Activated CD4-positive, CD25-positive, alpha-beta regulatory T cell treated with anti-CD3 and anti-CD28 coated beads, Interleukin-2, amount 50 U/mL, for 16 hours (primary cell): ENCODE measurements at places on chromosomes 12 and 14.

DNA sequence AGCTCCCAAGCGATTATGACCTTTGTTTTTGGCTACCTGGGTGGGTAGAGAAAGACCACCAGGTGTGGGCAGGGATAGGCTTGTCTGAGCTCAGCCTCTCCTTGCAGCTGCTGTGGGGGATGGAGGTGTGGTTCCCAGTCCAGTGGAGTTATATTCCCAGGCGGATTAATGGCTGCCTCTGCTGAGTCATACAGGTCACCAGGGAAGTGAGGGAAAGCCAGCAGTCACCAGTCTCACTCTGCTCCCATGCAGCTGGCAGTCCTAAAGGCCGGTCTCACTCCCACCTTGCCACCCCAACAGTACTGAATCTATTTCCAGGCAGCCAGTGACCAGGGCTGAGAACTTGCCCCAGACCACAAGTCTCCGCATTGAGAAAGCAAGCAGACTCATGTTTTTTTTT lies 399.2 kb downstream of the VRK1 start:
- no peak for DNase-seq

DNA sequence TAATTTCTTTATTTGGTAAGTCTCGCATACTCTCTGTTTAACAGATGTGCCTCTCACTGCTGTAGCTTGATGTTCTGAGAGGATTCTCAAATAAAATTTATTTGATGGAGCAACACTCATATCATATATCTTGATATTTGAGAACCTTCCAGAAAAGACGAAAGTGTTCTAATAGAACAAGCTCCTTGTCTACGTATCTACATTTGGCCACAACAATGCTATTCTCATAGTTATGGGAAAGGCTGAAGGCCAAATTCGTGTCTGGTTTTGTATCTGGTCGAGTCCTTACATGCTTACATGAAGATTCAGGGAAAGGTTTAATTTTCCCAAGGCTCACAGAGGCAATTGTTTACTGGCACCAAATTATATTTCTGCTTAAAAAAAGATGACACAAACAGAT lies 186.7 kb upstream of the SLC38A2 start:
- DNase-seq: no peak

DNA sequence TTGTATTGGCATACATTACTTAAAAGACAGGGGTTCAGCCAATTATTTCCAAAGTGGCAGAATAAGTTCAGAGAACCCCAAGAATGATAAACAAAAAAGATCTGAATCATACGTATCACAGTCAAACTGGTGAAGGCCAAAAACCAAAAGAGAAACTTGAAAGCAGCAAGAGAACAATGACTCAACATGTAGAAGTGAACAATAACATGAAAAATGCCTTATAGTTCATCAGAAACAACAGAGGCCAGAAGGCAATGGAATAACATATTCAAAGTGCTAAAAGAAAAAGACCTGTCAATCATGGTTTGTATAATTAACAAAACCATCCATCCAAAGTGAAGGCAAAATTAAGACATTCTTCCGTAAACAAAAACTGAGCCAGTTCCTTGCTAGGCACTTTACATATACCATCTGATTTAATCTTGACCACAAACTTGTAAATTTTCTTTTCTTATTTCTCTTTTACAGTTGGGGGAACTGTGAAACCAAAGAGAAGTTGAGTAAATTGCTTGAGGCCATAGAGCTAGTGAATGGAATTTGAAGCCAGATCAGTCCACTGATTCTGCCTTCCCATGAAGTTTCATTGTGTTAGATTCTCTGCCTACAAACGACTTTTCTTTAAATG lies 232.1 kb upstream of the SEL1L start:
- DNase-seq: no peak

DNA sequence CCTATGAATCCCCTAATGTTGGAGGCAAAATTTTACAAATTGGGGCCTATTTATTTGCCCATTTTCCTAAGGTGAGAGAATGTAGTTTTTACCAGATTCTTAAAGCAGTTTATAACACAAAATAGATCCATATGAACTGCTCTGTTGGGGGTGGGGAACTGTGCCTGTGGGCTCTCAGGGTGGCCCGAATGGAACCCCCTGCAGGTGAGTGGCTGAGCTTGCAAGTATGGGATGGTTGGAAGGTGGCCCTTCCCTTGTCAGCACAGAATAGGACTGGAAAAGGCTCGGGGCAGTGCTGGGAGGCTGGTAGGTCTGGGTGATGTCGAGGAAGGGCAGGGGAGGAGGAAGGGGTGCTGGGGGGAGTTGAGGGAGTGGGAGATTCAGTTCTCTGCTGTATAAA lies 4.9 kb downstream of the VSX2 start:
- no peak for DNase-seq

GRCh38 chr14:61544448-61545330 lies 150.6 kb upstream of the HIF1A start:
- no peak for DNase-seq

DNA sequence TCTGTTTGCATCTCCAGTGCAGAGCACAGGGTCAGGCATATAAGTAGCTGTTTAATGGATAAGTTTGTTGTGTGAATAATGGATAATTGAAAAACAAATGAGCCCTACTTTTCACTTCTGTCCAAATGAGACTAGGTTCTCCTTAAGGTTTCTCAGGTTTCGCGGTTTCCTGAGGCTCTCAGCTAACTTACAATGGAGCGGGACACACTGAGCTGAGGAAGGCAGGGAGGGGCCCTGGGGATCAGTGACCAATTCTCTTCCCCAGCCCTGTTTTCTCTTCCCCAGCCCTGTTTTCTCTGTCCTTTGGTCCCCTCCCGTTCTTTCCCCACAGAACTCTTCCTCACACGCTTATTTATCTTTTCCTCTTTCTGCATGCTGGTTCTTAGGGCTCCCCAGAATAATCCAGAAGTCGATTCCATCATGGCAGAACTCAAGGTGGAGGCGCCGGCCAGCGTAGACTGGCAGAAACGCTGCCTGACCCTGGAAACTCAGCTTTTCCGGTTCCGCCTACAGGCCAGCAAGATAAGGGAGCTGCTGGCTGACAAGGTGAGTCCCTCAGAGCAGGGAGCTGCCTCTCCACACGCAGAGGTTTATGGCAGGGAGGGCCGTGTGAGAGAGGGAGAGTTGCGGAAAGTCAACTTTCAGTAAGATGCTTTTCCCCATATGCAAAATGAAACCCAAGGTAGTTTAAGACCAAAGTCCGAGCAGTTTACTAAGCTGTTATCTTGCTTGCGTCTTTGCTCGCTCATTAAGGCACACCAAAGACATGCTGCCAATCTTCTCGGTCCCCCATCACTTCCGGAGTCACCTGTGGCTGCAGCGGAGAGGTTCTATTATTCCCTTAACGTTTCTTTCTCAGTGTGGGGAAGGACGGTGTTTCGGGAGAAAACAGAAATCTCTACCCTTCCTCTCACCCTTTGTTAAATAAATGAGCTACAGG lies 8.6 kb downstream of the PLEKHH1 start:
- no peak for DNase-seq

- no peak for DNase-seq
These were observed 20.5 kb downstream of the FNTB start for GRCh38 chr14:65007202-65007601.

GRCh38 chr12:54385251-54385914 lies 850 bp upstream of the ZNF385A start:
- DNase-seq: no peak

GRCh38 chr12:108563804-108564151 lies 1.4 kb downstream of the ISCU start:
- no peak for DNase-seq

GRCh38 chr12:5244513-5244972 lies 187.4 kb upstream of the NTF3 start:
- DNase-seq: no peak

GRCh38 chr12:49868952-49869815 lies 26.3 kb upstream of the BCDIN3D start:
- DNase-seq: no peak

DNA sequence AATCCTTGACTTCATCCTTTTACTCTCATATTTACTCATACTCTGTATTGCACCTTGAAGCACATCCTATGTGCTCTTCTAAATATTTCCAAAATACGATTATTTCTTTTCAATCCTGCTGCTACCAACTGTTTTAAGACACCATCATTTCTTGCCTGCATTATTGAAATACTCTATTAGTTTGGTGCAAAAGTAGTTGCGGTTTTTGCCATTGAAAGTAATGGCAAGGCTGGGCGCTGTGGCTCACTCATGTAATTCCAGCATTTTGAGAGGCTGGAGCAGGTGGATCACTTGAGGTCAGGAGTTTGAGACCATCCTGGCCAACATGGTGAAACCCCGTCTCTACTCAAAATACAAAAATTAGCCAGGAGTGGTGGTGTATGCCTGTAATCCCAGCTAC lies 412.5 kb downstream of the KCNH5 start:
- DNase-seq: no peak

GRCh38 chr12:62649412-62650138 lies 182.9 kb downstream of the MON2 start:
- no peak for DNase-seq
